Activated T-cell treated with anti-CD3 and anti-CD28 coated beads, Interleukin-2, amount 50 U/mL, for 4 hours (primary cell): ENCODE measurements at places on chromosomes 4 and X. TPM values are rescaled to one million over a fixed set of nuclear protein-coding genes. Genes with fewer than 3 reads are reported as not detected.

The IGFBP7 gene
- 0.63 TPM for total RNA-seq

The SLC34A2 gene
- 0.61 TPM for total RNA-seq

The ARMCX4 gene
- total RNA-seq: 3.6 TPM

The KLB gene
- total RNA-seq: not detected

The NIPAL1 gene
- 8.8 TPM for total RNA-seq

The ESX1 gene
- not detected for total RNA-seq

The SLC7A11 gene
- total RNA-seq: 1.0 TPM

The TRIM60 gene
- not detected for total RNA-seq

The HSFX3 gene
- total RNA-seq: not detected

The MAGEA2 gene
- not detected for total RNA-seq

The FAM236B gene
- total RNA-seq: not detected

The CD40LG gene
- 115 TPM for total RNA-seq

The ARAP2 gene
- 26.8 TPM for total RNA-seq

DNA sequence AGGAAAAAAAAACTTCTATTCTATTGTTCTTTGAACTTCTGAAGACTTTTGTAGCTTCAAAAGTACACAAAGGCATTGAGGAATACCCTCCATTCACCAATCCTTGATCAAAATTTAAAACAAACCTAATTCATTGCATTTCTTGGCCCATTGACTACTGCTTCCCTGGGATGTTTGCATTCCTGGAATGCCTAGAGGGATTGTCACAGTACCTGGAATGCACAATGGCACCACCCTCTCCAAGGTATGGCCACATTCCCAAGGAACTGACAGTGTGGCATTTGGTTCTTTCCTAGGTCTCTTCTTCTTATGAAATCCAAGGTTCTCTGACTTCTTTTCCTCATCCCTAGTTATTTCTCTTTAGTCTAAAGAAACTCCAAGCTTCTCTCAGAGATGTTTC is 600.7 kb downstream of the CCSER1 start:
- no peak for DNase-seq

GRCh38 chr4:139299536-139299935 is 1.8 kb upstream of the NAA15 start:
- DNase-seq: no peak

GRCh38 chrX:5536261-5536660 is 692.4 kb downstream of the NLGN4X start:
- no peak for DNase-seq

DNA sequence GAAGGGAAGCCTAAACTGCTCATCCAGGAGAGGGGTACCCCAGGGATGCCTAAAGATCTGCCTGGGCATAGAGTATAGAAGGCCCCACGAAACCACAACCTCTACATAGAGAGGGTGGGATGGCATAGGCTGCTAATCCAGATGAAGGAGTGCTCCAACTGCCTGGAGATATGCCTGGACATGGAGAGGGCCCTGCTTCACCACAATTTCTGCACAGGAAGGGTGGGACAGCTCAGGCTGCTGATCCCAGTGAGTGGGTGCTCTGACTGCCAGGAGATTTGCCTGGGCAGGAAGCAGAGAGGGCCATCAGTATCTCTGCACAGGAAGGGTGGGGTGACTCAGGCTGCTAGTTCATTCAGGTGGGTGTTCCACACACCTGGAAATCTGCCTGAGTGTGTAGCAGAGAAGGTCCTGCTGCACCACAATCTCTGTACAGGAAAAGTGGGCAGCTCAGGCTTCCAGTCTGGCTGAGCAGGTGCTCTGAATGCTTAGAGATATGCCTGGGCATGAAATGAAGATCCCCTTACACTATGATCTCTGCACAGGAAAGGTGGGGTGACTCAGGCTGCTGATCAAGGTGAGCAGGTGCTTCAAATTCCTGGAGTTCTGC is 61.1 kb downstream of the ZNF518B start:
- DNase-seq: no peak

DNA sequence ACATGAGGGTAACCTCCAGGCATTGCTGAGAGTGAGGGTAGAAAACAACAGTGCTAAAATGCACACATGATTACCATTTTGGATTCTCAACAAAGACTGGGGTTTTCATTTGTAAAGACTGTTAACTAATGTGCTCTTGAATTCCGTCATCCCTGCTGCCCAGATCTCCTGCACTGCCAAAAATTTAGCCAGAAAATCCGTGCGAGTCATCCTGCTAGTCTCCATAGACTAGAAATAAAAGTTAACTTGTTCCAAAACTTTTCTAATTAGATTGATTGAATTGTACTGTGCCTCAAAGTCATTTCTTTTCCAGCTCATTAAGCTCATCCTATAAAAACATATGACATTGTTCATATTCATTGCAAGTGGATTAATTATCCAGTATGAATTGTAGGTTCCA is 99.8 kb downstream of the ARSF start:
- DNase-seq: no peak

DNA sequence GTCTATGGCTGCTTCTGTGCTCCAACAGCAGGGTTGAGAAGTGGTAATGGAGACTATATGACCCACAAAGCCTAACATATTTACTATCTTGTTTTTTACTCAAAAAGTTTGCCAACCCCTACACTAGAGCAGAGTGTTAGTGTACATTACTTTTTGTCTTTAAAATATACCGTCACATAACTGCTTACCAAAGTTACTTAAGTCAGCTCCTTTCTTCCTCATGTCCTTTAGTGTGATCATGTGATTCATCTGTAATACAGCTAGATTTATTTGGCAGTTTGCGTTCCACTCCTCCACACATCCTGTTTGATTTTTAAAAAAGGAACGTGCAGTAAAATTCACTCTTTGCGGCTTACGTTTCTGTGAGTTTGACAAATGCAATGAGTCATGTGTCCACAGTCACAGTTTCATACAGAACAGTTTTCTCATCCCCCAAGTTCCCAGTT is 162.4 kb upstream of the GPRIN3 start:
- DNase-seq: no peak

GRCh38 chr4:91622925-91623602 is 680.7 kb upstream of the GRID2 start:
- no peak for DNase-seq

DNA sequence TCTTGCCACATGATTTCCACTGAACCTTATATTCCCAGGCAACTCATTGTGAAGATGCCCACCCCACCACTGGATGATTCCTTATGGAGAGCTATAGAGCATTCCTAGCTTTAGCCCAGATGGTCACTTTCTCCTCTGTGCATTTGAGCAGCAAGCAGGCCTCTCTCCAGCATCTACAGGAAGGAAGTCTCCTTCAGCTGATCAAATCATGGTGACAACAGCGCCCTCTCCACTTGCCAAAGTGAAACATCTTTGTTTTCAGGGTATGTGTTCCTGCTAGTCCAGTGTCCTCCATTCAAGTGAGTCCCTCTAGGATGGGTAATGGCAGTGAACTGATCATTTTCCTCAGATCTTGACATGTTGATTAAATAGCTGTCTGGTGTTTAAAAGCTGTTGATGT is 10.9 kb upstream of the SYTL5 start:
- no peak for DNase-seq

DNA sequence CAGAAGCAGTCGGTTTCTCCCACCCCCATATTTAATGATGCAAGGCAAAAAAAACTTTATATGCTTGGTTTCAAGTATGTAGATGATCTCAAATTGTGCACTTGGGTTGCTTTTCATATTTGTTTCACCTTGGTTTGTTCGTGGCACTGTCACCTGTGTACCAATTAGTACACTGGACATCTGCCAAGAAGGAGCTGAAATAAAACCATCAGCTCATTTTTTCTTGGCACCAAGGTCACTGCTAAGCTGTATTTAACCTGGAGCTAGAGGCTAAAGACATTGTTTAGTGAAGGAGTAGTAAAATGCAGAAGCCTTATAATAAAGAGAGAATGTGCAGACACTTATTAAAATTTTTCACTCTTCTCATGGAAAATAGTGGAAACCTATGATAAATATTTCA is 430.8 kb downstream of the ARHGAP24 start:
- DNase-seq: no peak

DNA sequence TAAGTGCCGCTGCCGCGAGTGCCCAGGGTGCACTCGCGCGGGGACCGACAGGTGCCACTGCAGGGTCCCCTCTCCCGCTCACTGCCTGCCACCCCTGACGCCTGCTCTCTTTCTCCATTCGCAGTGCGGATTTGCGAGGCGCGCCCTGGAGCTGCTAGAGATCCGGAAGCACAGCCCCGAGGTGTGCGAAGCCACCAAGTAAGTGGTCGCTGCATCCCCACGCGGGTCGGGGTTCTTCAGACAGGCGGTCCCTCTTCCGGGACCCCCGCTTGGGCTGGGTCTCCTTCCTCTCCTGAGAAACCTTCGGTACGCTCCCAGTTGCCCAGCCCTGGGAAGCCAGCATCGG is 547 bp downstream of the GUCY1A1 start:
- DNase-seq: no peak

DNA sequence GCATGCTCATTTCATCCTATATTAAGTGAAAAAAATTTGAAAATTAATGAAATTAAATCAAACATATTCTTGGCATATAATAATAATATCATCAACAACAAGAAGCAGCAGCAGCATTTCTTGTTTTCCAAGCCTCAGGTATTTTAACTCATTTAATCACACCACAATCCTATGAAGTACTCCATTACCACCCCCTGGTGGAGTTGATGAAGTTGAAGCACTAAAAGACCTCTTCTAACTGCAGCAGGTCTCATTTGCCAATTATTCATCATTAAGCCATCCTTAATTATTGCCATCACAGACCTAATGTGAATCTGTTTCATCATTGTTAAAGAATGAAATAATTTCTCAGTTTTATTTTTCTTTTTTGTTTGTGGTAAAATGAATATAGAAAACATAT is 801.4 kb upstream of the GRID2 start:
- no peak for DNase-seq

DNA sequence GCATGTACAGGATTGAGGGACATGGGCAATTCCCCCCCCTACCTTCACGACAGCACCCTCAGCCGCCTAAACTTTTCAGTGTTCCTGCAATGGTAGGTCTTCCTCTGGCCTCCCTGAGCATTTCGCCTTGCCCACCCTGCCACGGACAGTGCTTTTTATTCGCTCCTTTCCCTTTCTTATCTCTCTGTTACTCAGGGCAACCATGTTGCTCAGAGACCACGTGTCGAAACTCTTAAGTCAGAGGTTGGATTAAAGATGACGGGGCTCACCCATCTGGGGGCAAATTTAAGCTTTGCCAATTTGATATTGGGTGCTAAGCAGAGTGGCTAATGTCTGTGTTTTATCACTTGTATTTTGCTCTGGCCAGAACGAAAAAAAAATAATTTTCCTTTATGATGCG is 20.4 kb downstream of the TENM3 start:
- DNase-seq: no peak

- DNase-seq: no peak
These were observed 617.7 kb downstream of the MID1IP1 start for GRCh38 chrX:39418731-39419638.

- DNase-seq: no peak
These were observed 867.1 kb upstream of the TENM3 start for GRCh38 chr4:181376058-181376457.

- DNase-seq: no peak
These were observed 174.2 kb downstream of the BTC start for GRCh38 chr4:74619931-74620702.

DNA sequence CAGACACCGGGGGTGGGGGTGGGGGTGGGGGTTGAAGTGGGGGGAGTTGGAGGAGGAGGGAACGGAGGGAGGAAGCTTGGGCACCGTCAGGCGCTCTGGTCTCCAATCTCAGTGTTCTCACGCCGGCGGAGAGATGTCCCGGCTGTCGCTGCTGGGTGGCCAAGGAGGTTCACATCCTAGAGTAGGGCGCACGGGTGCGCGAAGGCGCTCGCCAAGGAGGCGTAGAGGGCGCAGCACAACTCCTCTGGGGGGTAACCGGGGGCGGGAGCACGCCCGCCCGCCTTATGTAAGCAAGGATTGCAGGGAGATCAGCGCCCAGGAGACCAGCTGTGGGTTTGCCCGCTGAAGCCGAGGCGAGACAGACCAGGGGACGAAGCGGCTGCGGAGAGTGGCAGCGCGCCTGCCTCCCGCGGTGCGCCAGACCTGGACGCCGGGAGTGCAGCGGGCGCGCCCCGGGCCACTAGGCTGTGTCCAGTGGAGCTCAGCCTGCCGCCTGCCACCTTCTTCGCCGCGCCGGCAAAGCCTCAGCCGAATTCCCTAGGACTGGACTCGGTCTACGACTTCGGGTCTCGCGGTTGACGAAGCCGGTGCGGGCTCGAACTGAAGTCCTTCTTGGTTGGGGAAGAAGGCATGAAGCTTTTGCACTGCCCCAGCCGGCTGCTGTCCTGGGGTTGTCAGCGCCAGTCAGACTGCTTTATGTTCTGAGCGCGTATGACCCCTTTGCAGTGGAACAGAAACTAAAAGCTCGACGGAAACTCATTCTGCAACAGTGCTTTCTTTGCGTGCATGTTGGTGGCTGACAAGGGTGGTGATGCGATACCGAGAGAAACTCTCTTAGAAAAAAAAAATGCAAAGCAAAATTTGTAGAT is 707 bp upstream of the UNC5C start:
- DNase-seq: no peak

- DNase-seq: no peak
These were observed 9.9 kb downstream of the CASK start for GRCh38 chrX:41913476-41913875.

GRCh38 chrX:9859711-9860555 is 73.7 kb downstream of the SHROOM2 start:
- no peak for DNase-seq

GRCh38 chr4:38058151-38058550 is 98.0 kb downstream of the PTTG2 start:
- DNase-seq: no peak

DNA sequence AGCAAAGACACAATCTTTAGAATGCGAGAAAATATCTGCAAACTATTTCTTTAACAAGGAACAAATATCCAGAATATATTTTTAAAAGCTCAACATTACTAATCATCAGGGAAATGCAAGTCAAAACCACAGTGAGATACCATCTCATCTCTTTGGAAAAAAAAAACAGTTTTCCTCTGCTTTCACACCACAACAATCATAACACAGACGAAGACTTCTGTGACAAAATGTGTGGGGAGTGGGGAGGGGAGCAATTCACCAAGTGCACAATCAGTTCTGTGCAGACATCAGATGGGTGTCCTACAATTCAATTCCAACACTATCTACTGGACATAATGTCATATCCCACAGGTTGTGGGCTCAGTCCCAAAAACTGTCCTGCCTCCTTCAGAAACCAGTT is 293.2 kb upstream of the SLC7A11 start:
- DNase-seq: no peak

DNA sequence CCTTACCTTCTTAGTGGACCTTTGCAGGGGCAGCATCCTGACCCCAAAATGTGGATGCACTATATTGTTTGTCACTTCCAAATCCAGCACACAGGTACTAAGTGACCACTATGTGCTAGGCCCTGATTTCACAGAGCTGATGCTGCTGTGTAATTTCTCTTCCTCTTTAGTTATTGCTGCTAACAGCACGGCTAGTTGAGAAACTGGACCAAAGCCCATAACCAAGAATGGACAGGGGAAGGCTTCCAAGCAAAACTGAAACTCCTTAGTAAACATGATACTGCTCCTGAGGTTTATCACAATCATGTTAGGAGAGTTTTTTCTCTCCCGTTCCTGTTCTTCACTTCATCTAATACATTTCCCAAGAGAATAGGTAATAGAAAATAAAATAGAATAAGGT is 172.9 kb upstream of the TTC29 start:
- no peak for DNase-seq
